ENCODE measurements at places on chromosomes 4 and X.

GRCh38 chr4:140330311-140330900, 43.0 kb upstream of the SCOC start:
- DNase-seq = no peak

DNA sequence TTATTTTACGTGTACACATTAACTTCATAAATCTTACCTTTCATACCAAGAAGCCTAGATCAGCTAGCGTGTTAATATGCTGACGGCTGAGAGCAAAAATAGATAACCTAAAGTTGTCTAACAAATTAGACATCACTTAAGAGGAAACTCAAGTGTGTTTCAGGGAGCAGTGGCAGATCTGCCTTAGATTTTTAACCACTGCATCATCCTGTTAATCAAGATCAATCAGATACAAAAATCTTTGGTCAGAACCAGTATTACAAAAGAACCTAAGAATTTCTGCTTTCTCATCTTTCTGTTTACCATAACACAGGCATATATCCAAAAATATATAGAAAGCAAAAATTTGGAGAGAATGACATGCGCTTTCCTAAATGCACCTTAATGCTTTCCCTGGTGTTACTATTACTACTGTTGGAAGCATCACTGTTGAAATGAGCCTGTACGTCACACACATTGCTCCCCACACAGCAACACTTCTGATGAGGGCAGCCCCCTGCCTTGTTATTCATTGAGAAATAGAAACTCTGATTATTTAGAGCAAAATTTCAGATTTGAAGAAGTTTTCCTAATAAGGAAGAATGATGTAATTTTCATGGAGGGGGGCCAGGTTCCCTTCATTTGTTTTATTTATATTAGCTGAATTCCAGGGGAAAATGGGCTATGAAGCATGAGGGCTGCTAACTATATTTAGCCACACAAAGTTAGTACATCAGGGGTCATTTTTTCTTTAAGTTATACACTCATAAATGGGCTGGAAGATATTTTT, 152.3 kb downstream of the CBR4 start:
- DNase-seq = no peak

DNA sequence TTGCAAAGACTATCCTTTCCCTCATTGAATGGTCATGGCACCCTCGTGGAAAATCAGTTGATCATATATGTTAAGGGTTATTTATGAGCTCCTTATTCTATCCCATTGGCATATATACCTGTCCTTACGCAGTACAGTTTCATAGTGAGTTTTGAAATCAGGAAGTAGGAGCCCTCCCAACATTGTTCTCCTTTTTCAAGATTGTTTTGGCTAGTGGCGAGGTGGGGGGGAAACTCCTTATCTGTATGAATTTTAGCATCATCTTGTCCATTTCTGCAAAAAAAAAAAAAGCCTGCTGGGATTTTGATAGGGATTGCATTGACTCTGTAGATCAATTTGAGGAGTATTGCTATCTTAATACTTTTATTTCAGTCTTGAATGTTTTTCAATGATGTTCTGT, 2.5 kb upstream of the USP9X start:
- DNase-seq = no peak

- no peak for DNase-seq
These were observed 333.3 kb upstream of the DDX53 start for GRCh38 chrX:22666441-22666840.

- no peak for DNase-seq
These were observed at the start of gene AMTN for GRCh38 chr4:70518269-70518668. AMTN (plus strand) TSS chr4:70518569; CDS start chr4:70518778, 209 bp downstream.

DNA sequence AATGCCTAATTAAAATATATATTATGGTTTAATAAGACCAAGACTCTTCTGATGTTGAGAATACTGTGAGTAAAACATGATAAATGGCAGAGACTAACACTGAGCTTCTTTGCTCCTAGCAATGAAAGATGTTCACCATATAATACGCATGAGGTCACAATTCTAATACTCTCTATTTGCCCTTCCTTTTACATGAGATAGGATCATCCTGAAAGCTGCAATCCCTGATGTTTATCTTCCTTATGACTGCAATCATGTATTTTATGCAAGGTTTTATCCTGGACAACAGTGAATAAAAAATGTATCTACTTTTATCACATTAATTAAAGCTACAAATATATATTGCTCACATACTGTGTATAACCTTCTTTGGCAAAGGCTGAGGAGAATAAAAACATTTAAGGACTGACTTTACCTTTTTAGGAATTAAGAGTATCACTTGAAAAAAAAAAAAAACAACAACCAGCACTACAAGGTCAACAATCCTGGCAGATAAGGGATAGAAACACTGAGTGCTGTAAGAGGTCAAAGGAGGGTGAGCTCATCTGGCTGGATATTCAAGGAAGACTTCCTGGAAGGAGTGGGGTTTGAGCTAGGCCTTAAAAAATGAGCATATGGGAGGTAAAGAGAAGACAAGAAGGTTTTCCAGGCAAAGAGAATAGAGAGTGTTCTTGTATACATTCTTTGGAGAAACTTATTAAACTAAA, 99.9 kb downstream of the AREG start:
- DNase-seq = no peak

DNA sequence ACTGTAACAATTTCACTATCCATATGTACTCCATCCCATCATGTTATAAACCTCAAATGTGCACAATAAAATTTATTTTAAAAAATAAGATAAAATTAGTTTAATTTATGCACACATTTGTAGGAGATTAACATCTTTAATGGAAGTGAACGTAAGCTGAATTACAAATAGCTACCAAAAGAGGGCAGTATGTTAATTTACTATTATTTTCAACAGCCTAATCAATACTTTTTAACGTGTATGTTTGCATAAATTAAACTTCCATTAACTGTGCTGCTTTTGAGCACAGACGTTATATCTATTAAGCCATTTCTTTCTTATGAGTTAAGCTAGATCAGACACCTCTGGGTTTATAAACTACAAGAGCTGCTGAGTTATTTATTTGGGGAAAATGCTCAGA, 56.5 kb upstream of the PHKA2 start:
- no peak for DNase-seq

GRCh38 chr4:139469216-139469615, 15.3 kb downstream of the RAB33B start:
- DNase-seq = no peak

DNA sequence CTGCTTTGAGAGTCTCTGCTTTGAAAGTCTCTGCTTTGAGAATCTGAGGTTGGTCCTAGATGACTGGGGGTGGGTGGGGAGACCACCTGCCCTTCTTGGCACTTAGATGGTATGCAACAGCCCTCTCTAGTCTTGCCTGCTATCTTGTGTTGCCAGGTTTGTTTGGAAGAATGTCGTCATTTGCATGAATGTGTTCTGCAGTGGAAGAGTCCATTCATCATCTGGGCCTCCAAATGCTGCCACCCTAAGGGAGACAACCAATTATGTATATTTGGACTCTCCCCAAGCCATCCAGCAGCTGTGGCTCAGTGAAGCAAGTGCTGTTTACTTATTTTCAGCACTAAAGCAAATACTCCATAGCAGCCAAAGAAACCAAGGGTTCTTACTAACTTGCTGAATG, 44.6 kb upstream of the TRPC5OS start:
- DNase-seq = no peak

DNA sequence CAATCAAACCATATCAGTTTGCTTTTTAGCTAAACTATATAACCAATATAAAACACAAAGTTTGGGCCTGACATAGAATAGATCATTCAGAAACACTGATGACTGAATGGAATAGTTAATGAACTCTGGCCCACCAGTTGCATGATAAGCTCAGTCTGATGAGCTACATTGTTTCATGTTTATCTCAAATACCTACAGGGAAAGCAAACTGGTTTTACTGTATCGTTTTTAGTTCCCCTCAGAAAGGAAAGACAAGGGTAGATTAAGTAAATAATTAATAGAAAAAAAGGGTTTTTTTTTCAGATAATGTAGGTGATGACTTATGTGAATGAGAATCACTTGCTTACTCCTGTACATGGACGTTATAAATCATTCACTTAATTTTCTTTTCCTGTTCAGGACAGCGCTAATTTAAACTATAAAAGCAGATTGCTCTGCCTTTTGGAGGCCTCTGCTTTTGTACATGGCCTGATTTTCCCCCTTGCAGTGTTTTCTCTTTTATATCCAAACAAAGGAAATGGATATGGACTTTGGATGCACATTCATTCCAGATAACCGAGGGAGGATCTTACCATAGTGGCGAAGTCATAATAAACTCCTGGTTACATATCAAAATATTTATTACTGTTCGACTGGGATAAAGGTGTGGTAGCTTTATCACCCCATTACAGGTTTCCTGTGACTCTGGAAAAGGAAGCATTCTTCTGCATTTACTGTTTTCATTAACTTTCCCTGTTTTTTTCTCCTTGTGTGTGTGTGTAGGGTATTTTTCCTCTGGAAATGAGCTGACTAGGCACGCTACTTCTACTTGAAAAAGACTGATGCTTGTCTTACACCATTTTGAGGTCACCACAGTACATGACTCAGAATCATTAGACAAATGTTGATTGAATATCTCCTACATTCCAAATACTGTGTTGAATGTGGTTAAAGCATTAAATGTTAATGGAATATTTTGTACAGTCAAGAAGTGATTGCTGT, 373.1 kb upstream of the HS3ST1 start:
- DNase-seq = no peak

DNA sequence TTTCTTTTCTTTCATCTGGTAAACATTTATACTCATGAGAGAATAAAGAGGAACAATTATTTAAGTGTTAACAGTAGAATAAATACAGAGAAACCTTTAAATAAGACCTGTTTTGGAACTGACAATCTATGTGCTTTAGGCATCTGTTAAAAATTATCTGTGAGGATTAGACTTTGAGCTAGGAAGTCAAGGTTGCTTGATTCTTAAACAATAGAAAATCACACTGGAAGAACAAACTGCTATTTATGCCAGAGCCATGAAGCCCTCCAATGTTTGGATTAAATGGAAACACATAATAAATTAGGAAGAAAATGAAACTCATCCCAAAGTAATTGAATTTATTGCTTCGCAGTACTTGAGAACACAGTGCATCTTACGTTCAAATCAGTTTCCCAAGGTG, 207.2 kb upstream of the NPY2R start:
- DNase-seq = no peak

DNA sequence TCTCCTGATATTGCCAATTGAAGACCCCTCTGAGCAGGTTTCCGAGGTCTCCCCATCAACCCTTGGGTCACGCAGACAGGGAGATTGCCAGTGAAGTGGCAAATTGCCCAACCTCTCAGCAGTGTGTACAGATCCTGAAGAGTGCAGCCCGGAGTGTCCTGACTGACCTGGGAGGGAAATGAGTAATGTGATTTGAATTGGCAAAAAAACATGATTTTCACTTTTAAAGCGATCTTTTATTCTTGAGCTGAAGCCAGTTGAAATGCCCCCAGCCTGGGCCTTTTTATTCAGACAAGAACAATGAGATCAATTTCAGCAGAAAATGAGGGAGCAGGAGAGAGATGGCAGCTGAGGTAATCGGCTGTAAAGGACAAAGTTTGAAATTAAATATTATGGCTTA, 401.8 kb downstream of the RAPGEF2 start:
- DNase-seq = no peak

GRCh38 chr4:165013691-165014090, 18.1 kb upstream of the TRIM60 start:
- DNase-seq = no peak

DNA sequence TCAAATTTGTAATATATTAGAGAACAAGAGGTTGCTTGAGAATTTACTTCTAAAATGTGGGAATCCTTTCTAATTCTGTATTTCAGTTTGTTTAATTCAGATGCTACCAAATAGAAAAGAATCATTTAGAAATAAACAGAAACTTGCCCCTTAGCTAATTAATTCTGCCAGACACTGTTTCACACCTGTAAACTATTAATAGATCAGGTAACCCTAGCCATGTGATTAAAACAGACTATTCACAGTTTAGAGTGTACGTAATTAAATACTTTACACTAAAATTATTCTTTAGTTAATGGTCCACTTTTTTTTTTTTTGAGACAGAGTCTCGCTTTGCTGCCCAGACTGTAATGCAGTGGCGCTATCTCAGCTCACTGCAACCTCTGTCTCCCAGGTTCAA, 124.0 kb downstream of the PTPN13 start:
- DNase-seq = no peak

Data from stimulated activated CD4-positive, alpha-beta T cell treated with anti-CD3 and anti-CD28 coated beads, Interleukin-4, amount 100 ng/mL, for 1 hour (primary cell).